Stimulated activated CD8-positive, alpha-beta memory T cell treated with anti-CD3 and anti-CD28 coated beads, Interleukin-12 subunit alpha, Interleukin-12 subunit beta, amount 100 ng/mL, for 1 hour (primary cell): ENCODE measurements at places on chromosomes 6 and 20.

GRCh38 chr20:50146732-50147662 lies 6.5 kb downstream of the PEDS1 start:
- DNase-seq, result peak; percentile 56

GRCh38 chr6:25359191-25359861 lies 80.2 kb downstream of the CARMIL1 start:
- no peak for DNase-seq

- DNase-seq, result no peak
Observed at GRCh38 chr6:166003569-166003968, 164.1 kb downstream of the TBXT start.

GRCh38 chr20:57574954-57575353 lies 14.0 kb downstream of the PCK1 start:
- no peak for DNase-seq

GRCh38 chr20:42173440-42173839 lies 555.3 kb upstream of the CHD6 start:
- no peak for DNase-seq

GRCh38 chr6:89925826-89926225 lies 31.6 kb downstream of the GJA10 start:
- no peak for DNase-seq

DNA sequence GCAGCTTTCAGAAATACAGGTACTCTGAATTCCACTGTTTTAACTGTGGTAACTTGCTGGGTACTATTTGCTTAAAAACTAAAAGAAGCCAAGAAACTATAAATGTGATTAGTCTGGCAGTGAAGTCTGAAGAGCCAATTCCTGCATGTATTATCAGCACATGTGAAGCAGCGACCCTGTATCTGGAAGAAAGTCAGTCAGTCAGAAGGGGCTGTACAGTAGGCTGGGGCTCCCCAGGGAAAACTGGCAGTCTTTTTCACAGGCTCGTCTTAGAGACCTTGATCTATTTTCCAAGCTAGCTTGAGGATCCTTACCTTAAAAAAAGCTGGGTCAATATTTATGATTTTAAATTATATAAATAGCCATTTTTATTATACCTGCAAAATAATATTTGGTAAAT lies 104.9 kb downstream of the PDSS2 start:
- DNase-seq, result no peak

DNA sequence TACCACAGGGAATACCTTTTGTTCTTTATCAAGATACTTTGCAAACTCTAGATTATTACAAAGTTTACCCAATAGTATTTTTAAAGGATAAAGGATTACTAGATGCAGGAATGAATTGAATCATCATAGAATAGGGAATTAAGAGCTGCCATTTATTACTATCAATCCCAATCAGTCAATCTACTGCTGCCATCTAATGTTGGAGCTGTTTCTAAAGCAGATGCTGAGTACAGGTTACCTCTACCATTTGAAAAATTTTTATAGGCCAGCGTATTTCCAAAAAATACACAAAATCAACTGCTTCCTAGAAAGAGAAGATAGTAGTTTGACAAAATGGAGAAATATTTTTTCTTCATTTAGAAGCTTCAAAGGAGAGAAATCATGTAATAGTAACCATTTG lies 520.4 kb downstream of the ADGRB3 start:
- no peak for DNase-seq

DNA sequence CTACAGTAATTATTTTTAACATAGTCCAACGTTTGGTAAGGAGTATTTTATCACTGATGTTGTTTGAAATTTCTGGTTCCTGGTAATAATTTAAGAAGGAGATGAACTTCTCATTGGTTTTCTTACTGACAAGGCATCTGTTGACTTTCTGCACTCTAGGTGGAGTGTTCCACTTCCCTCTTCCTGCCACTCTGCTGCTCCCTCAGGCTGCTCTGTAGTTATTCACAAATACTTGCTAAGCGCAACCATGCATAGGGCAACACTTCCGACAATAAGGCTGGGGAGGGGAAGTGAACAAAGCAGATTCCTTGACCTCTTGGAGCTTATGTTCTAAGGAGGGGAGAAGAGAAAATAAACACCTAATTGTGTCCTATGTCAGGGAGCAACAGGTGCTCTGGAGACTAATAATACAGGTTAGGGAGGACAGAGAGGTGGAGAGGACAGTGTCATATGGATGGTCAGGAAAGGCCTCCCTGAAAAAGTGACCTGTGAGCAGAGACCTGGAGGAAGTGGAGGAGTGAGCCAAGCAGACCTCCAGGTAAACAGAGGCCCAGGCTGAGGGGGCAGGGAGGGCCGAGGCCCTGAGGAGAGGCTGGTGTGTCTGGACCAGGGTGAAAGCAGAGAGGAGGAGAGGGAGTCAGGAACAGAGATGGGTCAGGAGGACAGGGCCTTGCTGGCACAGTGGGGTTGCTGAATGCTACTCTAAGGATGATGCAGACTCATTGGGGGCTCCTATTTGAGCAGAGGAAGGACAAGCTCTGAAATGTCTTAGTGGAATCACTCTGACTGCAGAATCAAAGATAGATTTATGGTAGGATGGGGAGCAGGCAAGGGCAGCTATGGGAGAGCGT lies 134.8 kb upstream of the SLC24A3 start:
- DNase-seq, result no peak

DNA sequence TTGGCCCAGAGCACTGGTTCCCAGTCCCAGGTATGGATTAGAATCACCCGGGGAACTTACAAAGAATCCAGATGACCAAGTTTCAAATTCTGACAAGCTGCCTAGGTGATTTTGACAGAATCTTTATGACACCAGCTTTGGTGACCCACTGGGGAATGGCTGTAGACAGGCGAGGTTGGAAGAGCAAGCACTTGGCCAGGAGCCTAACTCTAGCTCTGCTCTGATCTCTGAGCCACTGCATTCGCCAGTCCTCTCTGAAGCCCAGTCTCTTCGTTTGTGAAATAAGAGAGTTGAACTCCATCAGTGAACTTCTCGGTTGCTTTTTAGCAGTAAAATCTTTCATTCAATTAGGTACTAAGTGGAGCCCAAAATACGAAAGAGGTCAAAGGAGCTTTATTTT lies 161.2 kb downstream of the VEGFA start:
- DNase-seq, result no peak
